Eye (tissue), 1 donor: ENCODE measurements at places on chromosomes 11 and 22.
A peak's percentile ranks its signal among the peaks of the same experiment; 100 is the strongest.

DNA sequence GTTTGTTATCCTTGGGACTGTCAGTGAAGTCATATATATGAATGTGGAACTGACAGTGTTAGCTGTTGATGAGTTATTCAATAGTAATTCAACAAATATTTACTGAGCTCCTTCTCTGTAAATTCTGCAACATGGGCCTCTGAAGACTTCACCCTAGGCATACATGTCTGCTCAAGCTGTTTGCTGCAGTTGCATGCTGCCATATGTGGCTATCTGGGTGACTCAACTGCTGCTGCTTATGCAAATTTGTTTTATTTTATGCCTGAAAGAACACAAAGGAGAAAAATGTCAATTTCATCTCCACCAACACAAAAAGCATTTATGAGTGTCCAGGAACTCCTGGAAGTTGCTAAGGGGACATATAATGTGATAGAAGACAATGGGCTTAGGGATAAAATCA is 417.6 kb downstream of the AASDHPPT start:
- DNase-seq: no peak

GRCh38 chr11:20388096-20389055 is 860 bp downstream of the PRMT3 start:
- DNase-seq: no peak

DNA sequence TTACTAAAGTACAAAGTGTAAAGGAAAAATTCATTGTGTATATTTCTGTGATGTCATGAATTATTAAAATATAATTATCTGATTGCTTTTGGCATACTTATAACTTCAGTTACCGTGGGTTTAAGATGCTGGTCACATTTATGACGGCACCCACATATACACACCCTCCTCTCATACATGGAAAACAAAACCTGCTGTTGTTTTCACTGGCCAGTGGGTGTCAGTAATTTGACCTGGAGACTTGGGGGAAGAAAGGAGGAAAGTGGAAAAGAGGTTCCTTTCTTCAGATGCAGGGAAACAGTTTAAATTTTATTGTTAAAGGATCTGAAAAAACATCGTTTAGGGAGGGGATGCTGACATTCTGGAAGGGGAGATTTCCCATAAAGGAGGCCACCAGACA is 742 bp upstream of the BBOX1 start:
- DNase-seq: no peak

- peak; percentile 83 for DNase-seq
These were observed 43.5 kb downstream of the GGTLC2 start for GRCh38 chr22:22687638-22688500.

DNA sequence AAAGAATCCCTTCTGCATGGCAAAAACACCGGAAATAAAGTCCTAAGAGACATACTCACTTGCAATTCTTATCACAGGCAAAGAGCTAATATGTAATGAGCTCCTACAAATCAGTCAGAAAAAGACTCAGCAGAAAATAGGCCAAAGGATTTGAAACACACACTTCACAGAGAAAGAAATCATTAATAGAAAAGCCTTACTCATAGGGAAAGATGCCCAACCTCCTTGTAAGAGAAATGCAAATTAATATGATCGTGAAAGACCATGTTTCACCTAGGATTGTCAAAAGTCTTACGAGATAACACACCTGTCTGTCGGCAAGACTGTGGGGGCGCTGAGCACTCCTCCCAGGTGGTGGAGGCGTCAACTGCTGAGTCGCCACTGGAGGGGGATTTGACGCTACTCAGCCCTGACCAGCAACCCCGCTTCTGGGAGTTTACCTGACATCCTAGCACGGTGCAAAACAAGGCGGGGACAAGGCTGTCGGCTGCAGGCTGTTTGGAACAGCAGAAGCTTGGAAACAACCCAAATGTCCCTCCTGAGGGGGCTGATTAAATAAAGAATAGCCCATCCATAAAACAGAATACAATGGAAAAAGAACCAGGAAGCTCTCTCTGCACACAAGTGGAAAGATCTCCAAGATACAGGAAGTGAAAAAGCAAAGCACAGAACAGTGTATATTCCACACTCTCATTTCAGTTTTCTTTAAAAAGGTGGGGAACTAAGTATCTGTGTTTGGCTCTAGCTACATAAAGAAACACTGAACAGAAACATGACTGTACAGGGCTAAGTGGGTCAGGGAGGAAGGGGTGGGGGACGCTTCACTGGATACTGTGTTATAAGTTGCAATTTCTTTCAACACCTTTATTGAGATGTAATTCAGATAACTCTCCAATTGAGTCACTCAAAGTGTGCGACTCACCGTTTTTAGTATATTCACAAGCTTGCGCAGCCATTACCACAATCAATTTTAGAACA is 11.5 kb downstream of the CSNK1E start:
- DNase-seq: no peak

- DNase-seq: no peak
These were observed 10.4 kb downstream of the USP35 start for GRCh38 chr11:78199015-78199652.

GRCh38 chr11:113197446-113197845 is 116.9 kb upstream of the TTC12 start:
- no peak for DNase-seq

DNA sequence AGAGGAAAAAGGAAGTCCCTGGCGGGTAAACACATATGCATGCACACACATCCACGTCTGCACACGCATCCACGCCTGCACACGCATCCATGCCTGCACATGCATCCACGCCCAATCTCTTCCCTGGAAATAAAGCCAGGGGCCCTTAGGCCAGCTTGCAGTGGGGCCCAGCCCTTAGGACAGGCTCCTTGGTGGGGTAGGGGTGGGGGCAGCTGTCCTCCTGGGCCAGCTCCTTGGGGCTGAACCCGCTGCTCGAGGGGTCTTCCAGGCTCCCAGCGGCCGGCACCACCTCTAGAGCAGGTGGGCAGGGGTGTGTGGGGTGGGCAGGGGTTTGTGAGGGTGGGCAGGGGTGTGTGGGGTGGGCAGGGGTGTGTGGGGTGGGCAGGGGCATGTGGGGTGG is 1.9 kb downstream of the C11orf21 start:
- DNase-seq: no peak

DNA sequence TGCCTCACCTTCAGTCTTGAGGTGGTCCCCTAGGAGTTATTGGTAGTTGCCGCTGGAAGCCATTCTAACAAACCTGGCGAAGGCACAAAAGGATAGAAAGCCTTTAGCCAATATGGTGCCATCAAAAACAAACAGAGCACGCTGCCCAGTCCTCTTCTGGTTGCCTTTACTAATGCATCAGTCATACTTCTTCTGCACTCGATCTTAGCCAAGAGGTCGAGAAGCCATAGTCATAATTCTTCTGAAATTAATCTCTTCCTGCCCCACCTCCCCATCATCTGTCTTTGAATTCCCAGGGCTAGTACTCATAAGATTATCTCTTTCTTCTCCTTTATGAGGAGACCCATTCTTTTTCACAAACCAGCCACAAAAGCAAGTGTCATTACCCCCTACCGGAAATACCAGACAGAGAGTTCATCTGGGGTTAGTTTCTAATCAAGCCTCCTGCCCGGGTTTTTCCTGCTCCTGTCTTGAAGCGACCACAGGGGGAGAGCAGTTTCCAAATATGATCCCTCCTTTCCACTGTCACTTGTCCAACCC is 21.4 kb upstream of the EHF start:
- DNase-seq: no peak

DNA sequence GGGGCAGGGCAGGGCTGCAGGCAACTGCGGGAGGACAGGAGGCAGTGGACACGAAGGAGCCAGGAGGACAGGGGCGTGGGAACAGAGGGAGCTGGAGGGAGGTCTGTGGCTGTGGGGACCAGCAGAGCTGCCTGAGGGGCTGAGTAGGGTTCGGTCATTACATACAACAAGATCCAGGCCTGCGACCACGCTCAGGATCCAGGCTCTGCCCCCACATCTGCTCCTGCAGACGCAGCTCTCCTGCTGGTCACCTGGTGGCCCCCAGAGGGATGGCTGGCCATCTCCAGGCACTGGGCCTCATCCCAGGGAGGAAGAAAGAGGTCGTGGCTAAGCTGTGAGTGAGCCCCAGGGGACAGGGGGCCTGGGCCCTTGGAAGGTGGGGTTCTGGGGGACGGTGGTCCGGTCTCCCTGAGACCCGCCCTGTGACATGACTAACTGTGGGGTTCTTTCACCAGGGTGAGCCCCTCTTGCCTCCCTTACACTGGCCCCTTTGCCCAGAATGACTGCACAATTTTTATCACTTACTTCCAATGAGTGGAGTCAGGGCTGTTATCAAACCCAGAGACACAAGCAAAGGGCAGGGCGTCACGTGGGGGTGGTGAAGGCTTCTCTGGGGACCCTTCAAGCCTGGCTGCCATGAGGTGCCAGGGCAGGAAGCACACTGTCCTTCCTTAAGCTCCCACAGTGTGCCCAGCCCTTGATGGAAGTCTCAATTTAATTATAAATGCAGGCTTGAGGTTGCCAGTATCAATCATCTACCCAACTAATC is 6.7 kb upstream of the APOBEC3A start:
- no peak for DNase-seq

DNA sequence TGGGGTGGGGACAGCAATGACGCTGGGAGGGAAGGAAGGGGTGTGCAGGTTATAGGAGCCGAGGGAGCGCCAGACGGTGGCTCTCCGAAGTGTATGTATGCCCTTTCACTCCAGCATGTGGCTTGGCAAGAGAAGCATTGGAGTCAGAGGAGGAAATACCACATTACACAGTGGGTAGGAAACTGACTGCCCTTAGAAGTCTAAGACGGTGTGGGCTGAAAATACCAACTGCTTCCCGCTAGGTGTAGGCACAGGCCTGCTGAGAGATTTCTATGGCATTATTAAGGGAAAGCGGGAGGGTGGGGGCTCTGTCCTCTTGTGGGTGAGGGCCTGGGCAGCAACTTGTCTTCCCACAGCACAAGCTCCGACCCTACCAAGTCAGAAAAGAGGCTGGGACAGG is 44.7 kb downstream of the CACNG2 start:
- no peak for DNase-seq

DNA sequence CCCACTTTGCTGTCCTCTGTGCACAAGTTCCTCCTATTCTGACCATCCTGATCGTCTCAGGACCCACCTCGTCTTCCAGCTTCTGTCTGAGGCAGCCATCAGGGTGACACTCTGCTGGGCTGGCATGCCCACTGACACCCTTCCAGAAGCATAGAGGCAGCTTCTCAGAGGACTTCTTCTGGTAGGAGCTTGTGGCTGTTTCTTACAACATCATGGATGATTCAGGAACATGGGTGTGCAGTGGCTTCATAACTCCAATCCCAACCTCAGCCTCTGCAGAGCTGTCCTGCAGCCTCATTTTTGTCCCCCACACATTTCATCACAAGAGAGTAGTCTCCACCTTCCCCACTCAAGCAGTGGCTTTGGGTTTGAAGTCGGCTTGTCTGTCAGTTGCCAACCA is 20.9 kb upstream of the CTR9 start:
- no peak for DNase-seq

DNA sequence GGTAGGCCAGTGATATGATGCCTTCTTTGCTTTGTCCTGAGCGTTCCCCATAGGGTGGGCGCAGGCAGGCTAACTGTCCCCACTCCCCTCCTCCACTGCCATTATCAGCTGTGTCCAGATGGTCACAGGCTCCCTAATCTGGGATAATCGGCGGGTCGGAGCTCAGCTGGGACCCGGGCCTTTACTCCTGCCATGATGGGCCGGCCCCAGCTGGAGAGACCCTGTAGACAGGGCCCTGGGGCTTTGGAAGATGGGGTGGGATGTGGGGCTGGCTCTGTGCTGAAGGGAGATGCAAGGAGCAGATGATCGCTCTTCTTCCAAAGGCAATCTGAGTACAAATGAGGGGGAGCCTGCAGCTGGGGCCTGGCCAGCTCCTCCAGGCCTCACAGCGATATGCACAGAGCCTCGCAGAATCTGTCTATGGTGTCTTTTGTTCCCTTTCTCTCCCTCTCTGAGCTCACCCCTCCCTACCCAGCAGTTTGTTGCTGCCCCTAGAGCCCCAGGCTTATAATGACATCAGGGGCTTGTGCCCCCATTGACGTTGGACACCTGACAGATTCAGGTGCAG is 11.9 kb downstream of the KLHL35 start:
- DNase-seq: peak; percentile 79

DNA sequence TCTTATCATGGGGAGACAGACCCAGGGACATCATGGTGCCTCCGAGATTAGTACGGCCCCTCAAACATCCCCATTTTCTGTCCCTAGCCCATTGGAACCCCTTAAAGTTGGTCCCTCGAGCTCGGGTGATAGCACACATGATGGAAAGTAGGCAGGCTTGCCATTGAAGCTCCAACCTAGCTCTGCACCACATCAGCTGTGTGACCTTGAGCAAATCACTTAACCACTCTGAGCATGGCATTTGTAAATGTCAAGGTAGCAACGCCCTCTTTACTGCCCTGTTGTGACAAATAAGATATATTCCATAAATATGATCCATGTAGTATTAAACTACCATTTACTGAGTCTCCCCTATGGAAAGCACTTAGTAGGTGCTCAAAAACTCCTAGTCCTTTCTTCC is 61.1 kb downstream of the MIAT start:
- no peak for DNase-seq

DNA sequence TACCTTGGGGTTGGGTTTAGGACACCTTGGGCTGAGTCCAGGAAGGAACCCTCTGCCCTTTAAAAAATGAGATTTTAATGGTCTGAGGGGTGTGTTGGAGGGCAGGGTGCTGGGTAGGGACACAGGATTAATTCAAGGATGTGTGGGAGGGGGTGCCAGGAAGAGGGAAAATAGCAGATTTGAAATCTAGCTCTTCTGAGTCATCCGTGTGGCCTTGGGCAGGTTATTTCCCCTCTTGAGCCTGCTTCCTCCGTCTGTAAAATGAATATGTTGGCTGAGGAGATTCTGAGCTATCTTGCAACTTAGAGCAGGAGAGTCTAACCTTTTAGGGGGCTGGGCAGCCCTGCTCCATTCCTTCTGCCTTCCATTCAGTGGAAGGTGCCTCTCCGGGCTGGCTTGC is 3.0 kb downstream of the TSPAN18 start:
- DNase-seq: no peak

GRCh38 chr22:50217543-50218152 is 16.8 kb downstream of the SELENOO start:
- no peak for DNase-seq

DNA sequence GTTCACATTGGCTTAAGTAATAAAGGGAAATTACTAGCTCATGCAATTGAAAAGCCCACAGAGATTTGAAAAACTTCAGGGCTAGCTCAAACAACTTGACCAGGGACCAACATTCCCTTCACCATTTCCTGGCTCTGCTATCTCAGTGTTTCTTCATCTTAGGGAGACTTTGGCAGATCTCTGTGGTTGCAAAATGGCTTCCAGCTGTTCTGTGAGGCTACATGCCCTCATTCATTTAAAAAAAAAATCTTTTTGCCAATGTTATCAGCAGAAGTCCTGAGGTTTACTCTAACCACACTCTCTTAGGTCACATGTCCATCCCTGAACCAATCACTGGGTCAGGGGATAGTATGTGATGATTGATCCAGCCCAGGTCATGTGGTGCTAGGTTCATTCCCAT is 13.9 kb upstream of the RASSF10 start:
- DNase-seq: no peak

DNA sequence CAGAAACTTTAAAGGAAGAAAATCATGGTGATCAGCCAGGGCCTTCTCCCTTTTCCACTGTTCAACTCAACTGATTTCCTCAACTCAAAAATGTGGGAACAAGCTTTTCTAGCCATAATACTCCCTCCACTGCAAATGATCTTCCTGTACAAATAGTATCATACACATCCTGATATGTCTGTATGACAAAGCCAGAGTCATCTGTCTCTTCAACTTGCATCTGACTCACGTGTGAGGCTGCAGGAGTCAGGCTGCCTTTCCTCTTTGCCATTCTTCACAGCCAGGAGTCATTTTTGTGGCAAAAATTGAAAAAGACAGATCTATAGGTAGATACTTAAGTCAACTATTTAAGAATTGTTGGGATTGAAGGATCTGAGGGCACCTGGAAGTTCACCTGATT is 13.3 kb downstream of the PATZ1 start:
- DNase-seq: no peak
